NCI-H774 (cell line): ENCODE measurements at places on chromosomes 1 and 21.

GRCh38 chr1:53410100-53410541 lies 49.1 kb upstream of the DMRTB1 start:
- no peak for DNase-seq

GRCh38 chr1:175417316-175417715 lies 224.7 kb upstream of the KIAA0040 start:
- no peak for DNase-seq

DNA sequence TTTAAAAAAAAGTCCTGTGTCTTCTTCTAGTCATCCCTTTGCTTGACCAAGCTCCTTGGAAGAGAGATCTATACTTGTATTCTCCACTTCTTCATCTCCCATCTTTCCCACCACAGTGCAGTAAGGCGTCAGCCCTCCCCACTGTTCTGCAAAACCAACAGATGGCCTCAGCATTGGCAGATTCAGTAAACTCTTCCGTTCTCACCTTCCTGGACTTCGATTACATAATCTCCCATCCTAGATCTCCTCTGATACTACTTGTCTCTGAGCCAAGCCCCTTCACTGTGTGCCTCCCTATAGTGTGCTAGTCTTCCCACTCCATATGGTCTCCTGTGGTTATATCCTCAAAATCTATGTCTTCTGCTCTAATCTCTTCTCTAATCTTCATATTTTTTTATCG lies 1.6 kb upstream of the COLGALT2 start:
- no peak for DNase-seq

DNA sequence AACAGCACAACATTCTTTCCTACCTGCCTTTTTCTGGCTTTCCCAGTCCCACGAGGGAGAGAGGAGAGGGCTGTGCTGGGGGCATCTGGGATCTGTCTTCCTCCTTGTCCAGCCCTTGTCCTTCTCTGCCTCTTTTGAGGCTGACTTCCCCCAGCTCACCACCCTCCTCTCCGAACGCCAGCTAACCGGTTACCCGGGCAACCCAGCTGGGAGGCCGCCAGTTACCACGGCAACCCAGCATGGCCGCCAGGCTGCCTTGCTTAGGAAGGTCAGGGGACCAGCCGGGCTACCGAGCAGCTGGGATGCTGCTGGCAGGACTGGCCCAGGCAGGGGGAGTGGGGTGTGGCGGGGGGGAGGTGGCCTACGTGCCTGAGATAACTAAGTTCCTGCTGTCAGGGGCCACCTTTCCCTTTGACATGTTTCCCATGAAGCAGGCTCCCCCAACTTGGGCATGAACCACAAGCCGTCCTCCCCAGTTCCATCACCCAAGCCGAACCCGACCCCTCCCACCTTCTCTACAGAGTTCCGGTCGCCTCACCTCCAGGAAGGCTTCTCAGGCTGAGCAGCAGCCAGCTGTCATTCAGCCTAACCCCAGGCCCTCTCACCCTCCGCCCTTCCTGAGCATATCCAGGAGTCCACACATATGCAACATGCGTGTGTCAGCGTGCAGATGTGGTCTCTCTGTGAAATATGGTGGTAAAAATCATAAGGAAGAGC lies 8.7 kb downstream of the PLEKHA6 start:
- DNase-seq = peak; percentile 62

- DNase-seq = no peak
Observed at GRCh38 chr1:170471398-170472053, 60.4 kb upstream of the GORAB start.
